ENCODE measurements at places on chromosomes 6 and 20.

DNA sequence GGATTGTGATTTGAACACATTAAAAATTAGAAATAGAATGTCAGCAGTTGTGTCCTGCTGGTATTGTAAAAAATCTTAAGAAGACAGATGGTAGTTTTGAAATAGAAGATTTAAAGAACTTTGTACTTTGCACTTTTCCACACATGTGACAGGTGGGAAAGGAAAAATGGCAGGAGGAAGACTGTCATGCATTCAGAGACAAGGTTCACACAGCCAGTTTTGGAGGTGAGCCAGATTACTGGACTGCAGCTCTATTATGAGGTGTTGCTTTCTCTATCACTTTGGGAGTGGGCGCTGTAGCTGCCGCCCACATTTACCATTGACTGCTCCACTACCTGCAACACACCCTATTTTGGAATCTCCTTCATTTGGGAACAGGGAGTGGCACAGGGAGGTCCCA, 12.1 kb upstream of the NDUFAF4 start:
- DNase-seq: no peak

GRCh38 chr6:33616913-33617312, 4.2 kb upstream of the ITPR3 start:
- DNase-seq: no peak

DNA sequence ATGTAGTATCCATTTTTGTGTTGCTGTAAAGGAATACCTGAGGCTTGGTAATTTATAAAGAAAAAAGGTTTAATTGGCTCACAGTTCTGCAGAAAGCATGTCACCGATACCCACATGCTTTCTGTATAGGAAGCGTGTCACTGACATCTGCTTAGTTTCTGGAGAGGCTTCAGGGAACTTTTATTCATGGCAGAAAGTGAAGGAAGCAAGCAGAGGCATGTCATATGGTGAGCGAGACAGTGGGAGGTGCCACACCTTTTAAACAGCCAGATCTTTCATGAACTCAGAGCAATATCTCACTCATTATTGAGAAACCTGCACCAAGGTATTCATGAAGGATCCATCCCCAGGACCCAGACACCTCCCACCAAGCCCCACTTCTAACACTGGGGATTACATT, 3.5 kb downstream of the SUMO4 start:
- DNase-seq: no peak

DNA sequence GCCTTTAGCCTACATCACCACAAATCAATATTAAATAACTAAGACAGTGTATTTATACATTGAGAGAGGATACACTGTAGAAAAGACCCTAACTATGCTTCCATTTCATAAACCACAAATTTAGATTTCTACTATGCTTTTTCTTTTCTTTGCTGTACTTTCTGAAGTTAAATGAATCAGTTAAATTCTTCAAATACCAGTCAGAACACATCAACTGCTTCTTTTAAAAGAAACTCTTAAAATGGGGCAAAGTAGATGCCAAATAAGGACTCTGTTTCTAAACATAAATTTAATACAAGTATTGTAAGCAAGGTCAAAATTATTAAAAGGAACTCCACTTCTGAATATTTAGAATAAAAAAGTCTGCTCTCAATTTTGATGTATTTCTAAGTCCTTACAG, 76.9 kb downstream of the GMDS start:
- no peak for DNase-seq

- DNase-seq: no peak
Observed at GRCh38 chr6:119845161-119845560, 495.6 kb upstream of the MAN1A1 start.

DNA sequence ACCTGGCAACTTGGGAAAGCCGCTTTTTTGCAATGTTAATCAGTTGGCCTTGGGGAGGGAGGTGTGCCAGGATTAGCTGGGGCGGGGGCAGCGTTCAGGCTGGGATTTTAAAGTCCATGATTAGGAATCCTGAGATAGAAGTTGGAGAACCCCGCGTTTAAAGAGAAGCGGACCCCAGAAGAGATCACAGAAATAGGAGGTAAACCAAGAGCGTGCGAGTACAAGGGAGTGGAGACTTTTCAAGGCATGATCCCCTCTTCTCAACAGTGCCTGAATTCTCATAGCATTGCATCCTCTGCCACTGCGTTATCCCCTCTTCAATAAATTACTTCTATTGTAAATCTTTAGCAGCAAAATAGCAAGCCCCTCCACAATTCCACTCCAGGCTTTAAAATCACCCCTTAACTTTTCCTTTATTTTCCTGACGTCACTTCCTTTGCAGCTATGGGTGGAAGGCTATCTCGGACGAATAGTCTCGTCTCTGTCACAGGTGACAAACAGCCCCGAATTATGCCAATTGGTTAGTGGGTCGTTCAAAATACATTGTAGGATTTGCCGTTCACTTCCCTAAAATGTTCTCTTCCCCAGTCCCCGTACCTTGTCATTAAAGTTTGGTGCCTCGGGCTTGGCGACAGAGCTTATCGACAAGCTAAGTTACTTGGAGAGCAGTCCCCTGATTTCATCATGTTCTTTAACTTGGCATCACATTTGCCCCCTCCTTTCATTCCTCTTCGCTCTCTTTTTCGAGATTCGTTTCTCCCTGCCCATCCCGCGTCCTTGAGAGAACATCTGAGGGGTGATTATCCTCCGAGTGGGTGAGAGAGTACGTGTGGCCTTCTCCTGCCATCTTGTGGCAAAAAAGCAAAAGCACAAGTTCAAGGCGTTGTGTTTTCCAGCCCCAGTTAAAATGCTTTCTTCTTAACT, 17.1 kb downstream of the OR2B2 start:
- DNase-seq: peak; percentile 83

DNA sequence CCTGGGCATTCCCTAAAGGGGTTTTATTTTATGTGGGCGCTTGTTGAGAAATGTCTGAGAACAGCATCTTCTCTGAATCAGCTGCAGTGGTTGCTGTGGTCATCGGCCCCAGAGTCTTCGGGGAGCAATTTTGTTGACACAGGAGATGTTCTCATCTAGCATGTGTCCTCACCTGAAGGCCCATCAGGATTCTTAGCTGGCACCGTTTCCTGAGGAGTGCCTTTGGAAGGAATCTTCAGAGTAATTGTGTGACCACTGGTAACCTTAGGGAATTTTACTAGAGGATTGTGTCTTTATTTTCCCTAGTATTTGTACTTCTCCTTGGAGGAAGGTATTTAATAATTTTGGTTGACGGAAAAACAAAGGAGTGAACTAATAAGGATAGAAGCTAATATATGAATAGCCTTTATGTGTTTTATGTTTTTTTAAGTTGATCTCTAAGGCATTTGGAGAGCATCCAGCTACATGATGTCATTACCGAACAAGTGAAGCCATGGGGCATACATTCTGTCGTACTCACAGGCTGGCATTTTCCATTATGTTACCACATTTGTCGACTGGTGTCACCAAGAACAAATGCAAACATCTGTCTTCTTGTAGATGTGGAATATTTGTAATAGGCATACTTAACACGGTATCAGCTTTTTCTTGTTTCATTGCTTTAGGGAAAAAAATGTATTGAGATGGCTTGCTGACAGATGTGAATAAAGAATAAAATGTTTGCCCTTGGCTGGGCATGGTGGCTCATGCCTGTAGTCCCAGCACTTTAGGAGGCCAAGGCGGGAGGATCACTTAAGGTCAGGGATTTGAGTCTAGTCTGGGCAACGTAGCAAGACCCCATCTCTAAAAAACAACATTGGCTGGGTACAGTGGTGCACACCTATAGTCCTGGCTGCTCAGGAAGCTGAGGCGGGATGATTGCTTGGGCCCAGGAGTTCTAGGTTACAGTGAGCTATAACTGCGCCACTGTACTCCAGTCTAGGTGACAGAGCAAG, 41.9 kb downstream of the TULP4 start:
- DNase-seq: no peak

- peak; percentile 77 for DNase-seq
Observed at GRCh38 chr6:159134701-159135364, 34.4 kb upstream of the FNDC1 start.

DNA sequence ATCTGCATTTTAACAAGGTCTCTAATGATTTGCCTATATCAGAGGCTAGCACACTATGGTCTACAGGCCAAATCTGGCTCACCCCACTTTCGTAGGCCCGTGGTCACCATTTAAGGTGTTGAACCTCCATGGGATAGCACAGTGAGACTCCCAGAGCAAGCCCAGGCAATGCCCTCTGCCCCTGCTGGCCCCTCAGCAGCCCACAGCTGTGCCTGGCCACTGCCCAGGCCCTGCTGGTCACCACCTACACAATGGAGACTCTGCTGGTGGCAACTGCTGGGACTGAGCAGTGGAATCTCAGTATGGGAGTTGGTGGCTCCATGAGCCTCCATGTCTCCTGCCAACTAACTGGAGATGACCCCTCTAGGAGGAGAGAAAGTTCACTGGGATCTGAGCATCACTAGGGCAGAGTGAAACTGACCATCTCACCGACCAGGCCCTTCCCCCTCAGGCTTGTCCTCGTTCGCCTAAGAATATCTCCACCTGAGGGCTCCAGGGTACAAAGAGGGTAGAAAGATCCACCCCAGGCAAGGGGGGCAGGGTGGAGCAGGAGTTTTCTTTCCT, 2.3 kb downstream of the ANKRD66 start:
- DNase-seq: no peak

DNA sequence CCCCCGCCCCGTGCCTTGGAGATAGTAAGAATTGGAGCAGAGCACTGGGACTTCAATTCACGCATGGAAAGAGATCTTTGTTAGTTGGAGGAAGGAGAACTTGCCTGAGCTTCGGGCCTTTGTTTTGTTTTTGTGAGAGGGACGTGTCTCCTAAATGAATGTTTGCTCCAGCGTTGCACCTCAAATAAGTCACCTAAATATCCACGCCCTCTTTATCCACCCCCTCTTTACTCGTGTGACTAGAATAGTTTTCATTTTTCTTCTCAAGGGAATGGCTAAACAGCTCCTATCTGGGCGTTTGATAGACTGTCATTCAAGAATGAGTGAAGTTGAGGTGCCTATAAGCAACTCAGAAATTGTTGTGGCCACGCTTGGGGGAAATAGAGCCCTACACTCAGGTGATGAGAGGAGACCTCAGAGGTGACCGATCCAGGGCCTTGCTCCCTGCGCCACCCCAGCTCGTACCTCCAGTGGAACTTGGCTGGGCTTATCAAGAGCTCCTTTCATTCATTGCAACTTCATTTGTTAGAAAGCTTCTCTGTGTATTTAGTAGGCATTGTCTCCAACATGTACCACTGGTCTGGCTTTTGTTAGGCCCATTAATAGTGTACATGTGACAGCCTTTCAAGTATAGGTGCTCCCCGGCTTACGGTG, 861 bp downstream of the PCMTD2 start:
- DNase-seq: no peak

DNA sequence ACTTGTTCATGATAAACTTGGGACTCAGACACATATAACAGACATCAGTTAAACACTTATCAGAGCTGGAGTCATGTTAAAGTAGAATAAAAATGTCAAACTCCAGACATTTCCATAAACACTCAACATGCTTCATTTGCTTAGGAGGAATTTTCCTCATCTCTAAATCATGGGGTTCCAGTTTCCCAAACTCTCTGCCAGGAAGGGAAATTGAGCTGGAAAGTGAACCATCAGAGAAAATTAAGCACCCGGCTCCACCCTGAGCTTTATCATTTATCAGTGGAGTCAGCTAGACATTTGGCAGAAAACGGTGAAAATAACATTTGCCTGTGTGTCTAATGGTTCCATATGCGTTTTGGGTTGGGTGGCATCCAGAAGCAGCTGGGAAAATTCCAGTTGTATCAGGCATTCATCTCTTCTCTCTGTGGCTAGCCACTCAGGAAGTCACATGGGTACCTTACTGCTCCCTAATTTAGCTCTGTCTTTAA, 25.3 kb upstream of the ZNFX1 start:
- DNase-seq: no peak

DNA sequence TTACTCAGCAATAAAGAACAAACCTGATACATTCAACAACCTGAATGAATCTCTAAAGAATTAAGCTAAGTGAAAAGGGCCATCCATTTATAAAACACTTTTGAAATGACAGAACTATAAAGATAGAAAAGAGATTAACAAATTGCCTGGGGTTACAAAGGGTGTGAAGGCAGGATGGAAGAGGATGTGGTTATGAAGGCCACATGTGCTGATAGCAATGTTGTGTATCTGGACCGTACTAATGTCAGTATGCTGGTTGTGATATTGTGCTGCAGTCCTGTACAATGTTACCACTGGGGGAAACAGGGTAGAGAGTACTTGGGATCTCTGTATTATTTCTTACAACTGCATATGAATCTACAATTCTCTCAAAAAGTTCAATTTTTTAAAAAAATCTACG, 36.4 kb downstream of the ELOVL5 start:
- DNase-seq: peak; percentile 46

DNA sequence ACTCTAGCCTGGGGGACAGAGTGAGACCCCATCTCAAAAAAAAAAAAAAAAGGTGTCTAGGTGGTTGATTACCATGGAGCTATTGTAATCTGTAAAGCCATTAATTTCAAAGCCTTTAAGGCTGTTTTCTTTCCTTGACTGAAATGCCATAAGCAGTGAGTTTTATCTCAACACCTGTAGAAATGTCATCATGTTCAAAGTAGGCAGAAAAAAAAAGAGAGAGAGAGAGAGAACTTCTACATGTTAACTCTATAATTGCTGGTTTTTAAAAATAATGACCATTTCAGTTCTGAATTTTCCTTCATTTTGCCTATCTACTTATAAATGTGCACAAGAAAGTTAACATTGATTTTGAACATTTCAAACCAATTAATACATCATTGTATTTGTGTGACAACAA, 29.7 kb upstream of the POLR1H start:
- no peak for DNase-seq
